NCI-H526 treated with DMSO at 0.1 percent for 48 hours (cell line): ENCODE measurements at places on chromosomes 11 and 22.
A peak's percentile ranks its signal among the peaks of the same experiment; 100 is the strongest.

DNA sequence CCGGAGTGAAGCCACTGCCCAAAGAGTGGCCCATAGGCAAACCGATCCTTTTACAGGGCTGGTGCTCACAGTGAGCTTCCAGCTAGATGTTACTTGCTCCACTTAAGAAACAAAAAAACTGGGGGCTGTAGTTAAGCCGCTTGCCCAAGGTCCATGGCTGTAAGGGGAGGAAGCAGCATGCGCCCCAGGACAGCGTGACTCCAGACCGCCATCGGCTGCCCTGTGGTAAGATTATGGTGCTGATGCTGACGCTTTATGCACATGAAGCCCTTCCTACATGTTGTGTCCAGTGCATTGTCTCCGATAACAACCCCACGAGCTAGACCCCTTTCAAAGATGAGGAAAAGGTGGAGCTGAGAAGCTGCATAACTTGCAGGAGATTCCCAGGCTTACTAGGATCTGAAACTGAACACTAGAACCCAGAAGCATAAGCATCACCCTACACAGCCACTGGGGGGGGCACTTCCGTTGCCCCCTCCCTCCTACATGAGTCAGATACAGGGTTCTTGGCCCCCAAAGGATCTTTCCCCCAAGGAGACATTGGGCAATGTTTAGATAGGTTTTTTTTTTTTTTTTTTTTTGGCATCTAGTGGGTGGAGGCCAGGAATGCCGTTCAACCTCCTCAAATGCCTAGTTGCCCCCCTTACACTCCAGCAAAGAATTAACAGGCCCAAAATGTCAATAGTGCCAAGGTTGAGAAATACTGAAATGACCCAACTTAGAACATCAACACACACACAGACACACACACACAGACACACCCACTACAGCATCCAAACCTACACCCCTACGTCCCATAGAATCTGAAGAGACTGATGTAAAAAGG lies 53.9 kb downstream of the MN1 start:
- DNase-seq: no peak

DNA sequence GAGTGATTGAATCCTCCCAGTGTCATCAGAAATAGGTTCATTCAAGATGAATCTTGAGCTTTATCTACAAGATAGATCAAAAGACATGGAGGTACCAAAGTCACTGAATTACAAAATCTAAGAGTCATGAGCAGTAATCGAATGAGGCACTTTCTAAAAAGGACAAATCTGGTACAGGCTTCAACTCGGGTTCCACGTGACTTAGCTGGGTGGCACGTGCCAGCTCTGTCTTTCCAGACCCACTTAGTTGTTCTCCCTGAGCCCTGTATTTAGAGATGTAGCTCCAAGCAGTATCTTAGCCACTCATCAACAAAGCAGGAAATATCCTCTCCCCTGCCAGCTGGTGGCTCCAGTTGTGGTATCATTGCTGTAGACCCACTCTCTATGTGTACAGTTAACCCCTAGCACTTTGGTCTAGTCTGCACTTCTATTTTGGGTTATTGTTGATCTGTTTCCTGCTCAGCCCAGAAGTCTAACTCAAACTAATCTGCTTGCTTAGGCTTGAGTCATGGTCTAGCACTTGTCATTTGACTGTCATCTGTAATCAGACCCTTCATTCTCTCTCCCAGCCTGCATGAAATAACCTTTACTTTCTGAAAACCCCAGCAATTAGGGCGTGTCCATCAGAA lies 528.7 kb downstream of the ETS1 start:
- no peak for DNase-seq

GRCh38 chr22:37428649-37429586 lies 1.6 kb upstream of the ELFN2 start:
- peak; percentile 29 for DNase-seq

DNA sequence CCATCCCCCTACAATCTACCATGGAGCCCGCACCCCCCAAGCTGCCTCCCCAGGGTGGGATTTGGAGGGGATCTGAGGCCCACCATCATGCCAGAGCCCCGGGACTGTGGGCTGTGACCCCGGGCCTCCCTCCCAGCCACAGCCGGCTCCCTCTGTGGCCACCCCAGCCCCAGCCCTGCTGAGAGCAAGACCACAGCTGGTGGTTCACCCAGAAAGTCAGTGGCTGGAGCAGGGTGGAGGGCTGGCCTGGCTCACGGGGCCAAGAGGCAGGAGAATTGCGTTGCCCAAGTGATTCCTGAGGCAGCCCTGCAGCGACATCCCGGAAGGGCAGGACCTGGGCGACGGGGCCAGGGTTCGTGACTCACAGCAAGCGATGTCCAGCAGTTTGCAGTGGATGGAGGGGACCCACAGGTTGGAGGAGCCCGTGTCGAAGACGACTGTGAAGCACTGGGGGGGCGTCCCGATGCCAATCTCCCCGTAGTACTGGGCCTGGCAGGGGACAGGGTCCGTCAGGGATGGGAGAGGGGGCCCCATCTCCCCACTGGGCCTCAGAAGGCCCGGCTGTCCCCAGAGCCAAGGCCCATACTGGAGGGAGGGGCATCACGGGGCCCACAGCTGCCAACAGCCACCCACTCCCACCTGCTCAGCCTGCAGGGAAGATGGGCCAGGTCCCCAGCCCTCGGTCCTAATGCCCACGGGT lies 4.4 kb downstream of the CTSD start:
- DNase-seq: no peak

GRCh38 chr11:1770061-1770460 lies 6.3 kb upstream of the CTSD start:
- no peak for DNase-seq

DNA sequence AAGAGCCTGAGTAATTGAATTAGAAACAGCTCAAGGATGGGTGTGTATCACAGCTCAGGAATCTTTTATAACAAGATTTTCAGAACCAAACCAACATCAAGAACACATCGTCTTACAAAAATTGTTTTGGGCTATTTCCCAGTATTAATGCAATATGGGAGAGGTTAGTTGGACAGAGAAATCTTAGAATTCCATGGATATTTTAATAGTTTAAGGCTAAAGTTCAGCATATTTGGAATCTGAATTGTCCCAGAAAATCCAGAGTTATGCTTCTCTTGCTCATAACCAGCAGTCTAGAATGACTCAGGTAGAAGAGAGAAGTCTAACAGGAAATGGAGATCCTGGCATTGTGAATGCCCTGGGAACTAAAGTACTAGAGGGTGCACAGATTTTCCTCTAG lies 74.6 kb downstream of the ADM start:
- DNase-seq: no peak

GRCh38 chr11:94272738-94273313 lies 31.6 kb upstream of the IZUMO1R start:
- no peak for DNase-seq

DNA sequence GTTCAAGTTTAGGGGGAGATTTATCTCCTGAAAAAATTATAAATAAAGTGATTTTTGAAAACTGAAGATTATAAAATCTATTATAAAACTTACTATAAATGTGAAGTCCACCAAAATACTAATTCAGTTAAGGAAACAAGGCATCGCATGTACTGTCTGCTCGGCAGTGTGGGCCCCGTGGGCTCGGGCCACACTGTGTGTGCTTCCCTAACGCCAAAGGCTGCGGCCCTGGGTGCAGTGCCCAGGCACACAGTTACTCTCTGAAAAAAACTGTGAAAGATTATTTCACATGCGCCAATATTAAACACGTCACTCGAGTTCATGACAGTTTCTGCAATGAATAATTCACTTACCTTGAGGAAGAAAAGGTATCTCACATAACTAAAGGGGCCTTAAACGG lies 39.8 kb downstream of the BRD1 start:
- DNase-seq: no peak
